ENCODE measurements at places on chromosomes 5 and 9.

DNA sequence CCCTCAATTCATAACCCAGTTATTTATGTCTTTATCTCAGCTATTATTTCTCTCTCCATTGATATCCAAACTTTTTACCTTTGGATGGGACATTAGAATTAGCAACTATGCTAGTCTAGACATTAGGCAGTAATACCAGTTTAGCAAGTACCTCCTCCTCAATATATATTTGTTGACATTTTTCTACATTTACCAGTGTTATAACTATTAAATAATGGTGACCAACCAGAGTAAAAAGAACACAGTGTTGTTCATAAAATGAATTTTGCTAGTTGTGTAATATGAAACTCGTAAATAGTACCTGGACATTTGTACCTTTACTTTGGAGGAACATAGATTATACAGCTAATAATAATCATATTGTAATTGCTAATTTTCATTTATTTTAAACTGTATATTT lies 554.6 kb upstream of the CDH6 start:
- DNase-seq = no peak

DNA sequence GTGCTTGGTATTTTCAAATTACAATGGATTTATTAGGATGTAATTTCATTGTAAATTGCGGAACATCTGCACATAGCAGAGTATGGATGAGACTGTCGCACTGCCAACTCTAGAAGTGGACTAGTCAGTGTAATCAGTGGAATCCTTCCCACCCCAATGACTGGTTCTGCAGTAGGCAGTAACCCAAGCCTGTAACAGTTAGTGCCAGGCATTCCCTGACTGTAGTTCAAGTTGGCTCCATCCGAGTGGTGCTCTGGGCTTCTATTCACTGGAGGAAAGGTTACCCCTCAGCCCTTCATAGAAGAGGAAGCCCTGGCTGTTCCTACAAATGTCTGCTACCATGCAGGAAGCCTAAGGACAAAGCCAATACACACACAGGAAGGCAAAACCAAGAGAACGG lies 23.2 kb downstream of the AK3 start:
- DNase-seq = no peak

- DNase-seq = no peak
Observed at GRCh38 chr5:75670577-75670976, 46.7 kb downstream of the POC5 start.

DNA sequence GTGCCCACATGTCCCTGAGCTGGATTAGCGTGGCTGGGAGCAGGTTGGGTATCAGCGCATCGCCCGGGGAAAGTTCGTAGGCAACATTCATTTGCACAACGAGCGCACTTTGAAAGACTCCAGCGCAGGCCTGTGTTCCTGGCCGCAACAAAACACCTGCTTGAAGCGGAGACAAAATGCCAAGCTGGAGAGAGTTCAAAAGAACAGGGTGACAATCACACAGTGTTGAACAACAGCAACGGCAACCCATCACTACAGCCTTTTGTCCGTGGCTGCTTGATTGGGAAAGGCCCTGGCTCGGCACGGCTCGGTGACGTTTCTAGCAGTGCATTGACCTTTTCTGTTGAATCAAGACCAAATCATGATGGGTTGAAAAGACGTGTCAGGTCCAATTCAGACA lies 336.3 kb downstream of the IRX1 start:
- no peak for DNase-seq

DNA sequence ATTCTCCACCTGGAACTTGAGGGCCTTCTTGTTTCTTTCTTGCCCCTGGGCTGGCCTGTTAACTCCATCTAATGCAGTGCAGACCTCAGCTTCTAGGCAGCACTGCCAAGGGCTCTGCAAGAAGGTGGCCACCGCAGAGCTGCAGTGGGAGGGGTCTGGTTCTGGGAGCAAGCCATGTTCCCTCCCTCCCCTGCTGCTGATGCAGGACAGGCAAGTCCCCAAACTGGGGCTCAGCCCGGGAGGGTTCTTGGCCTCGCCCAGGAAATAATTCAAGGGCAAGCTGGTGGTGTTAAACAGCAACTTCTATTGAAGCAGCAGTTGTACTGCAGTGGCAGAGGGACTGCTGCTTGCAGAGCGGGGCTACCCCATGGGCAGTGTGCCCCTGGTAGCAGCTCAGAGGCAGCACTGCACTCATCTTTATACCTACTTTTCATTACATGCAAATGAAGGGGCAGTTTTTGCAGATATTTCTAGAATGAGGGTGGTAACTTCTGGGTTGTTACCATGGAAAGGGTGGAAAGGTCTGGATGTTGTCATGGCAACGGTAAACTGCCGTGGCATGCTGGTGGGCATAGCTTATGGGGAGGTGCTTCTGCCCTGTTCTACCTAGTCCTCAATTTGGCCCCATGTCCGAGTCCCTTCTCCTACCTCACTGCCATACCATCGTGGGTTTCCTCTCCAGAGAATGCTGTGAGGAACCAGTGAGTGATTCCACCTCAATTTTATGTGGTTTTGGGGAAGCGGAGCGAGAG lies 82.1 kb downstream of the WDR41 start:
- no peak for DNase-seq

GRCh38 chr9:94773655-94774054 lies 47.2 kb downstream of the AOPEP start:
- DNase-seq = no peak

- no peak for DNase-seq
Observed at GRCh38 chr5:60184606-60185005, 291.1 kb upstream of the PDE4D start.

DNA sequence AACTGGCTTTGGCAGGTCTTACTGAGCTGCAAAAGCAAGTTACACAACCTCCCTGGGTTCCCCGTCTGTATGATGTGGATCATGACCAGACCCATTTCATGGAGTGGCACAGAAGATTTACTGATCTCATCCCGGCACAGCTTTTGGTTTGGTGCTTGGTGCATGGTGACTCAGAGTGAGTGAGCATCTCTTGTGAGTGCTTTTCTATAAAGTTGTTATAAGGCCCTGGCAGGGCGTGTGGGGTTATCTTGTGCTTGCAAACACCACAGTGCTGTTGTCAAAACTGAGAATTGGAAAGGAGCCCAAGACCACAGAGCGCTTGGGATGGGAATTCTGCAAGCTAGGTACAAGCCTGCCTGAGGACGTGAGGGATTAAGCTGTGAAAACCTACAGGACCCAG lies 425.2 kb downstream of the GADD45G start:
- DNase-seq = no peak

- DNase-seq = peak; percentile 30
Observed at GRCh38 chr5:80346055-80346454, 26.3 kb downstream of the SPZ1 start.

DNA sequence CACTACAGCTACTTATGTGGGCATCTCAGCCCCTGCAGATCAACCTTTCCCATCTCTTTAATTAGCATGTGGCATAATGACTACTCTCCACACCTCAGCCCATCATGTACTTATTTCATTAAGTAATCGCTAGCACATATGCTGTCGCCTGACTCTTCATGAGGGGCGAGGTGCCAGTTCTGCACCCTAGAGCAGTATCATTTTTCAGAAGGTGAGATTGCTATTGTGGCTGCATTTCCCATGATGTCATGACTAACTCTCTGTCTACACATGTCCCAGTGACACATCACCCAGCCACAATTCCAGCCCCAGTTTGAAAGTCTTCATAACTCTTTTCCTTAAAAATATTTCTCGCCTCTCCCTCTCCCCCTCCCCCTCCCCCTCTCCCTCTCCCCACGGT lies 7.6 kb upstream of the F2RL1 start:
- DNase-seq = no peak

GRCh38 chr9:5643005-5643624 lies 14.2 kb downstream of the RIC1 start:
- DNase-seq = no peak

GRCh38 chr5:131264451-131265099 lies 722 bp downstream of the CDC42SE2 start:
- peak; percentile 38 for DNase-seq

DNA sequence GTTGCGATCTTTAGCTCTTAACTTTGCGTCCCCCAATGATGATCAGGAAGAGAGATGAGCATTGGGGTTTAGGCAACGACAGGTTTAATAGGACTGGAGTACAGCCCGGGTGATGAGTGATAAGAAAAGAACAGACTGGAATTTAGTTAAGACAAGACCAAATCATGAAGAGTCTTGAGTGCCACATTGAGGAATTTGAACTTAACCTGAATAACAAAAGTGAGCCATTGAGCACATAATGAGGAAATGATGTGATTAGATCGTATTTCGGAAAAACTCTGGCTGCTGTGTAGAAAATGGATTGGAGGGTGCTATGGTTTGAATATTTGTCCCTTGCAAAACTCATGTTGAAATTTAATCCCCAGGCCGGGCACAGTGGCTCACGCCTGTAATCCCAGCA lies 83.2 kb upstream of the MELK start:
- DNase-seq = no peak

DNA sequence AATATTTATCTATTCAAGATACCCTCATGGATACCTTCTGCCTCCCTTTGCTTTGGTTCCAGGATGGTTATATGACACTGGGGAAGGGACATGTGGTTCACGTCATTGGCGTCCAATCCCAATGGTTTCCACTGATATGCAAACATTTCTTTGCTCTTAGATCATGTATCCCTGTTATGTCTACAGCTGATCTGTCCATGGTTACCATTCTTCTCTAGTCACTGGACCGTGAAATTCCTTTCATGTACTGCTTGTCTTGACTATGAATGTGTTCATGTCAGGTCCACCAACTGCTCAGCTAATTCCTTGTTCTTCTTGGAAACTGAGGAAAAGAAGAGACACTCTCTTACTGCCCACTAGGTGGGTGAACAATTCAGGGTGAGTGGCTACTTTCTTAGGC lies 391.1 kb upstream of the ZNF608 start:
- no peak for DNase-seq

- no peak for DNase-seq
Observed at GRCh38 chr5:16179511-16179935, at the start of gene MARCHF11. TSS of gene MARCHF11 (minus strand) at chr5:16179791. CDS start at chr5:16179575, 216 bp downstream.

DNA sequence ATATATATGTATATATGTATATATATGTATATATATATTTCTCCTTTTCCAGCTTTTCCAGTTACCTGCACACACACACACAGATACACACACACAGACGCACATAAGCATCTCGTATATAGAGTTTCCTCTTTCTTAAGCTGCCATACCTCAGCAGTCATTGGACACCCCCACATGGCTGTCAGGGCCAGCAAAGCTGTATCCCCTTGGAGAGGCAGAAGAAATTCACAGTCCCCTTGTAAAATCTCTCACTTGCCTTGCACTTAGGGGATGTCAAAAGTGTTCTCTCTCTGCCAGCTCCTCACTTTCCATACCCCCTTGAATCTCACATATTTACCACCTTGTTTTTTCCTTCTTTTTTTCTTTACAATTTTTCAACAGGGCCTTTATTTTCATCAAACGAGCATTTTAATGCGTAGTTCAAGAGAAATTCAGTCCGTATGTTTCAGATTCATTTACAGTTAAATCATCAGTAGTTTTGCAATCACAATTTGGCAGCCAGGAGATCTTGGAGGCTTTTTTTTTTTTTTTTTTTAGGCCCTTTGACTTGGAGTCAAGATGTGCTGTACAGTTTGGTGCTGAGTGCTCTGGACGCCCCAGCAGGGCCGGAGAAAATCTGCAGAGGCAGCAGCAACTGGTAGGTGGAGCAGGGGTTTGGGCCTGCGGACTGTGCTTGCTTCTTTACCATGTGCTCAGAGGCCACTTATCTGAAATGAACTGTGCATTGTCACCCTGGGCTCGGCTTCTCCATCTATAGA lies 244.9 kb upstream of the KLF4 start:
- DNase-seq = no peak

DNA sequence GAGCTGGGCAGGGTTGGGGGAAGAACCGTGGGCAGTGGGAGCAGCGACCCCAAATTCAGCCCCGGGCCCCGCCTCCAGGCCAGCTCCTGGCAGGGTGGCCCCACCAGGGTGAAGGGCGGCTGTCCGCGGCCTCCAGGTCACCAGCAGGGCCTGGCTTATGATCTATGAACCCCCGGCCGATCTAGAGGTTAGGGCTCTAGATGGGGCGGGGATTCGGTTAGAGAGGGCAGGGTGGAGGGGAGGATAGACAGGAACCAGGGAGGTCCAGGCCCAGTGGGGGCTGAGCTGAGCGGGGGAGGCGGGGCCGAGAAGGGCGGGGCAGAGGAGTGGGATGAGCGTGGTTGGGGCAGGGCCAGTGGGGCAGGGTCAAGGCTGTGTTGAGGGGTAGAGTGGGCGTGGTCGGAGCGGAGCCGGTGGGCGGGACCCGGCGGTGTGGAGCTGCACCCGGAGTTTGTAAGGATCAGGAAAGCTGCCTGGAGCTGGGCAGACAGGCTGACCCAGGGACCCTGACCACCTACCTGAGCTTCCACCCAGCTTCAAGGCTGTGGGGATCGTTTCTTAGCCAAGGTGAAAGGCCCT lies 29.3 kb upstream of the OBP2B start:
- DNase-seq = no peak

DNA sequence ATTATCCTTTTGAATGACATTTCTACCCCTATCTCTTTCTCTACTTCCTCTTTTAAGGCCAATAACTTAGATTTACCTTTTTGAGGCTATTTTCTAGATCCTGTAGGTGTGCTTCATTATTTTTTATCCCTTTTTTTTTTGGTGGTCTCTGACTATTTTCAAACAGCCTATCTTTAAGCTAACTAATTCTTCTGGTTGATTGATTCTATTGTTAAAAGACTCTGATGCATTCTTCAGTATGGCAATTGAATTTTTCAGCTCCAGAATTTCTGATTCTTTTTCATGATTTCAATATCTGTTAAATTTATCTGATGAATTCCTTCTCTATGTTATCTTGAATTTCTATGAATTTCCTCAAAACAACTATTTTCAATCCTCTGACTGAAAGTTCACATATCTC lies 7.4 kb upstream of the SLC36A3 start:
- no peak for DNase-seq

DNA sequence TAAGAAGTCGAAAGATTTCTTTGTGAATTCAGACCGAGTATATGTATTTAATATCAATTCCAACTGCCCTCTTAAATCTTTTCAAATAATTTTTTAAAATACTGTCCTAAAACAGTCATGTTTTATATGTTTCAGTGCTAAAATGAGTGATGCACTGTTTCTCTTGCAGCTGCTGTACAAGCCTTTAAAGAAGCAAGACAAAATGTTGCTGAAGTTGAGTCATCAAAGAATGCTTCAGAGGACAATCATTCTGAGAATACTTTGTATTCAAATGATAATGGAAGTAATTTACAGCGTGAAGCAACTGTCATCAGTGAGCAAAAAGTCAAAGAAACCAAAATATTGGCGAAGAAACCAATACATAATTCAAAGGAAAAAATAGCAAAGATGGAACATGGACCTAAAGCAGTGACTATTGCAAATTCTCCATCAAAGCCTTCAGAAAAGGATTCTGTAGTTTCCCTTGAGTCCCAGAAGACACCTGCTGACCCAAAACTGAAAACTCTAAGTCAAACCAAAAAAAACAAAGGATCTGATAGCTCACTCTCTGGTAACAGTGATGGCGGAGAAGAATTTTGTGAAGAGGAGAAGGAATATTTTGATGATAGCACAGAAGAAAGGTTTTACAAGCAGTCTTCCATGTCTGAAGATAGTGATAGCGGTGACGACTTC lies 58.0 kb downstream of the LOX start:
- no peak for DNase-seq

GRCh38 chr9:6911901-6912638 lies 154.3 kb downstream of the KDM4C start:
- no peak for DNase-seq
